Colonic mucosa (tissue), 4 donors: ENCODE measurements at places on chromosomes 4 and X.

- no peak for DNase-seq
Measured at GRCh38 chr4:28548136-28548535, 1687.5 kb downstream of the STIM2 start.

- no peak for DNase-seq
Measured at GRCh38 chrX:130848763-130849162, 54.2 kb downstream of the ENOX2 start.

GRCh38 chr4:25233194-25233593, 639 bp upstream of the PI4K2B start:
- no peak for DNase-seq

DNA sequence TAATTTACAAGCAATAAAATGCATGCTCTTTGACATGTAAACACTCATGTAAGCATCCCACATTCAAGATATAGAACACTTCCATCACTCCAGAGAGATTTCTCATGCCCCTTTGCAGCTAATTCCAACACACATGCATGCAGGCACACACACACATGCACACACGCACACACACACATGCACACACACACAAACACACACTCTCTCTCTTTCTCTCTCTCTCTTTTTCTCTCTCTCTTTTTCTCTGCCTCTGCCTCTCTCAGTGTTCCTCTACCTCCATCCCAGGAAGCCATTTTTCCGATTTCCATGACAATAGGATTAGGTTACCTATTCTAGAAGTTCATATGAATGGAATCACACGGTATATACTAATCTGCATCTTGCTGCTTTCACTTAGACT, 11.9 kb upstream of the SOD3 start:
- no peak for DNase-seq

GRCh38 chrX:151871244-151871643, 41.4 kb upstream of the MAGEA4 start:
- no peak for DNase-seq

DNA sequence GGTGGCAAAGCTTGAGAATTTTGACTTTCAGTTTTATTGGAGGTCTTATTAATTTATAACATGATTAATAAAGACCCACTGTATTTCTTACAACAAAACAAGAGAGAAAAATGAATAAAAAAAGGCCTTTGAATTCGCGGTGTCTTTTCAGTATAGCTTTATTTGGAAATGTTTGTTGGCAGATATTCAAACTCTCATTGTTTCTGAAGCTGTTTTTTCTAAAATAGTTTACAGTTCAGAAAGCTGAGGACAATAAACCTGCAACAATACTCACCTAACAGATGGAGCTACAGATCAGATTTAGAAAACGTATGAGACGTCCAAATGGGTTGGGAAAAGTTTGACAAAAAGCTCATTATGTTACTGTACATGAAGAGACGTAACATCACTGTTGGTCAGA, 2.4 kb upstream of the SPARCL1 start:
- DNase-seq, result no peak

DNA sequence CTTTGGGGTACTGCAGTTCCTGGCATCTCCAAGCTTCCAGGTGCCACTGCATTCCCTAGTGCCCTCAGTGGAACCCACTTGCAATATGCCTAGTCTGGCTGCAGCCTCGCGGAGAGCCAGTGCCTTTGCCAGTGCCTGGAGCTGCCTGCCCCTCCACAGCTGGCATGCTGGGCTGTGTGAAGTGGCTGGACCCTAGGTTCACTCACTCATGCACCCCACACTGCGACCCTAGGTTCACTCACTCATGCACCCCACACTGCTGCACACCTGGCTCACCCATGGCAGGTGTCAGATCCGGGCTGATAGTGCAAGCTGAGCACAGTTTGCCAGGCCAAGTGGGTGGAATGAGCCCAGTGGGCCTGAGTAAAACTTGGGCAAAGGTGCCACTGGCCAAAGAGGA, 253.0 kb upstream of the NDST4 start:
- no peak for DNase-seq

DNA sequence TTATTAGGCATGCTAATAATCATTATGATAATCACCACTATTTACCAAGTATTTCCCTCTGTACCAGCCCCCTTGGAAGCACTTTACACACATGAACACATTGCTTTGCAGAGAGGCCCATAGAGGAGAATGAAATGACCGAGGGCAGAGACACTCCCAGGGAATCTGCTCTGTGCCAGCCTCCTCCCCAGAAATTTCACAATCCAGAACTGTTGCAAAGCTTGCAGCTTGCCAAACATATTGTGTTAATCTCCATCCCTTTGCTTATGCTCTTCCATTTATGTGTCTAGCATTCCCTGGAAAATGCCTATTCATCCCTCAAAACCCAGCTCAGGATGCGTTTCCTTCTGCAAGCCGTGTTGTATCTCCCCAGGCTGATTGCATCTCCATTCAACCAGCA, 37.8 kb downstream of the CYTL1 start:
- no peak for DNase-seq

- no peak for DNase-seq
Measured at GRCh38 chr4:163558539-163559044, 64.1 kb downstream of the TMA16 start.

DNA sequence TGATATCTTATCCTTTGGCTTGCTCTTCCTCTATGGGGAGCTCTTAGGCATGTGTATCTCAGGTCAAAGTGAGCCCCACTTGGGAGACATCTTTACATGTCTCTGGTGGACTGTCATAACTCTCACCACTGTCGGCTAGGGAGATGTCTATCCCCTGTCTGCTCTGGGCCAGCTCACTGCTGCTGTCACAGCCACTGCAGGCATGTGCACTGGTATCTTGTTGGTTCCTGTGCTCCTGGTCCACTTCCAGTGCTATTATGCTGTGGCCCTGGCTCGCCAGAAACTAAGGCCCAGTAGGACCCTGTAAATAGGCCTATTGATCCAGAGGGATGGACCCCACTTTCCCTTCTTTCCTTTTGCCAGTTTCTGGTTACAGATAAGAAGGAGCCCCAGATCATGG, 56.6 kb upstream of the LAS1L start:
- DNase-seq, result no peak

DNA sequence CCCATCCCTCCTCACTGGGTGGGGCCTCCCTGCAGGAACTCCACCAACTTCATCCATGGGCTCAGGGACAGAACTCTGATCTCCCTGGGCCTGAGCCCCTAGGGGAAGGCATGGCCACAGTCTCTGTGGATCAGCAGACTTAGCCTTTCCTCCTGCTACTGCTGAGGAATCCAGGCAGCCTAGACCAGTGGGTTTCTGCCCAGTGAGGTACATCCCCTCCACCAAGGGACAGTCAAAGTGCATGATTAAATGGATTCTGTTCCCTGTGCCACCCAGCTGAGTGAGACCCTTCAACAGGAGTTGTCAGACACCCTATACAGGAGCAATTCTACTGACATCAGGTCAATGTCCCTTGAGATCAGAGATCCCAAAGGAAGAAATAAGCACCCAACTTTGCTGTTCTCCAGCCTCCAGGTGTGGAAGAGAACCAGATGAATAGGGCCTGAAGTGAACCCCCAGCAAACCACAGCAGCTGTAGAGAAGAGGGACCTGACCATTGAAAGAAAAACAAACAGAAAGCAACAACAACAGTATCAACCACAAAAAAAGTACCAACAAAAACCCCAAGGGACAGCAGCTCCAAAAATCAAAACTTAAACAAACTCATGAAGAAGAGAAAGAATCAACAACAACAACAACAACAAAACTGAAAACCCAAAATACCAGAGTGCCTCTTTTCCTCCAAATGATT, 84.8 kb downstream of the CHIC1 start:
- DNase-seq, result no peak

- no peak for DNase-seq
Measured at GRCh38 chrX:79231662-79232061, 87.2 kb downstream of the GPR174 start.

DNA sequence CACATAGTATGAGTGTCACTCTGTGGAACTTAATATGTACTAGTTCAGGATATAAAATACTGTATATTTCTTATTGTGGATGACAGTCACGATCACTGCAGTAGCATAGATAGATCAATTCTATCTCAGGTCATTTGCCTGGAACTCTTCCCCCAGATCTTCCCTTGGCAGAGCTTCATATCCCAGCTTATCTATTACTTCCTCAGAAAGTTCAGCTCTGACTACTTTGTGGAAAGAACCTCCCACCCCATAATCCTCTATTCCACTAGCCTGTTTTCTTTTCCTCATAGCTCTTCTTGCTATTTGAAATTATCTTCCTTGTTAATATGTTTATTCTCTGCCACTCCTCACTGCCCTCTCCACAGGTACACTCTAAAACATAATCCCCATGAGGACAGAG, 10.9 kb downstream of the FAM241A start:
- no peak for DNase-seq

DNA sequence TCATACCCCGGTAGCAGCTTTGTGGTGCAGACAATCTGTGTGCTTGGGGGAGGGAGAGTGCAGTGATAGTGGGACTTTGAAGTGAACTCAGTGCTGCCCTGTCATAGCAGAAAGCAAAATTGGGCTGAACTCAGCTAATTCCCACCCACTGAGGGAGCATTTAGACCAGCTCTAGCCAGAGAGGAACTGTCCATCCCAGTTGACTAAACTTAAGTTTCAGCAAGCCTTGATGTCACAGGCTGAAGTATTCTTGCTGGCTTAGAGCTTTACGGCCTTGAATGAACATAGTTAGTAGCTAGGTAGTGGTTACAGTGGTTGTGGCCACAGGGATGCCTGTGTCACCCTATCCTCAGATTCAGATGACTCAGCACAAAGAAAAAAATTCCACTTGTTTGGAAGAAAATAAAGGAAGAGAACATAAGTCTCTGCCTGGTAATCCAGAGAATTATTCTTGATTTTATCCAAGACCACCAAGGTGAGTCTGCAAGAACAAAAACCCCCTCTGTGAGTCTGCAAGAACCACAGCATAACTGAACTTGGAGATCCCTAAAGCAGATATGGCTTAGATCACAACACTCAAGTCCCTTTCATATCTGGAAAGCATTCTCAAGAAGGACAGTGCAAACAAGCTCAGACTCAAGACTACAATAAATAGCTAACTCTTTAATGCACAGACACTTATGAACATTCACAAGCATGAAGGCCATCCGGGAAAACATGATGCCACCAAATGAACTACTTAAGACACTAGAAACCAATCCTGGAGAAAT, 39.4 kb downstream of the ADH7 start:
- DNase-seq, result no peak

DNA sequence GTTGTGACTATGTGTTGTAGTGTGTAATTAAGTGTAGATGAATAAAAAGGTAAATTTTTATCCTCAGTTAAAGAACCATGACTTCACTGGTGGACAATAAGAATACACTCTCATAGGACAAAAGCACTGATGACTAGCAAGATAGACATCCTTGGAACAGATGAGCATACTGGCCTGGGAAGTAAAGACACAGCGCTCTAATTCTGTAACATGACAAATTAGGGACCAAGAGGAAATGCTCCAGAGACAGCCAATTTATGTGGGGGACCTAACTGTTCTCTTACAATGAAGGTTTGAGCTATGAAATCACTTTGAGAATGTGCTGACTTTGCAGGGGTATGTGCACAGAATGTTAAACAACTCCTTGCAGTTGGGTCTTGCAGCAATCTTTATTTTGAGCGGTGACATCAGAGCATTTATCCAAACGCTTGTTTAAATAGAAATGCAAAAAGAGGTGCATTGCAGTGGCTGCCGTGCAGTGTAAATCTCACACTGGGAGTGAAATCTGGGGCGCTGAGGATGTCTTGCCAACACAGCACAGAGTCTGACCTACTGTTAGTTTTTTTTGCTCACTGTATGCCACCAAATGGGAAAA, 109.3 kb downstream of the MAGEC2 start:
- DNase-seq, result no peak

DNA sequence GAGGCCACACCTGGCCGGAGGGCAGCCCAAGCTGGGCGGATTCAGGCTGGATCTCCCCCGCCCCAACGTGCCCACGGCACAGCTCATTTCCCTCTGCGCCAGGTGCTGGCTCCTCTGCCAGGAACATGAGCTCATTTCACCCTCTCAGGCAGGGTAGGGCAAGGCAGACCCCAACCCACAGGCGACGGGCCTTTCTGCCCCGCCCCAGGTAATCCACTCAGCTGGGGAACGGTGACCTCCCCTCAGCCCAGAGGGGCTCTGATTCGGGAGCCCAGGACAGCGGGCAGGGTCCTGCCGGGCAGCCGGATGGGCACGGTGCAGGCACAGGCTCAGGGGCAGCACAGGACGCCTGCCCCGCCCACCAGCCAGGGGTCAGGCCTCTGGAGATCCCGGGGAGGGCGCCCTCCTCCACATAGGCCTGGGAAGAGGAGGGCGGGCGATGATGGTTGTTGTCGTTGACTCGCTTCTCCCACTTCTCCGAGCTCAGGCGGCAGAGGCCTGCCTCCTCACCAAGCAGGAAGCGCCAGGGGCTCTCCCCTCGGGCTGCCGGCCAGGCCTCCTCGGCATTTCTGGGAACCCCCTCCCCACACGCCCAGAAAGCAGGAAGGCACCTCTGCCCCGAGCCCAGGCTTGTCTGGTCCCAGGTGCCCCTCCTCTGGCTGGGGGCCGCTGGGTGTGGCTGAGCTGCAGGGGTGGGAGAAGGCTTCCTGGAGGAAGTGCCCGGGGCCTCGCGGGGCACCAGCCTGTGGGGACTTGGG, 31.1 kb downstream of the TACC3 start:
- no peak for DNase-seq

- no peak for DNase-seq
Measured at GRCh38 chr4:137267024-137267423, 265.3 kb downstream of the PCDH18 start.

DNA sequence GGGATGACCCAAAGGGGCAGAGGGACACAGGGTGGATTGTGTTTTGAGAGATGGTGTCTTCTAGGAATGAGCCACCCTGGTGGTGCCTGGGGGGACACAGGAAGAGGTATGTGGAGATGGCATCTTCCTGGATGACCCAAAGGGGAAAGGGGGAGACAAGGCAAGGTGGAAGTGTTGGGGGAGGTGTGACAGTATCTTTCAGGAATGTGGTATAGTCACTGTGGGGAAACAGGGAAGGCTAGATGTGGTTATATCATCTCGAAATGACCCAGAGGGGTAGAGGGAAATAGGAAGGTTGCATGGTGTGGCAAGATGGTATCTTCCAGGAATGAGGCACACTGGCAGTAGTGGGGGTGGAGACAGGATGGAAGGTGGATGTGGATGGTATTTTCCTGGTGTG, 62.9 kb downstream of the MAOA start:
- no peak for DNase-seq

DNA sequence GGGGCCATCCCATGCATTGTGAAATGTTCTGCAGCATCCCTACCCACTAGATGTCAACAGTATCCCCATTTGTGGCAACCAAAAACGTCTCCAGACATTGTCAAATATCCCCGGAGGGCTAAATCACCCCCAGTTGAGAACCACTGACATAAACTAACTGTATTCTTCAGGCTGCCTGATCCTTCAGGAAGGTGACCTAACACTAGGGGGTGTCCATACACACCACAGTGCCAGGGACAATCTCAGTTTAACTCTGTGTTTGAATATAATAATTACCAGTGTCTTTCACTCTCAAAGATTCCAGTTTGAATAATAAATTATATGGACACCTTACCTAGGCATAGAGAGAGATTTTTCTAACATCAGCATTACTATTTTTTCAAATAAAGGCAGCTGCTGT, 6.4 kb downstream of the ACE2 start:
- DNase-seq, result no peak

DNA sequence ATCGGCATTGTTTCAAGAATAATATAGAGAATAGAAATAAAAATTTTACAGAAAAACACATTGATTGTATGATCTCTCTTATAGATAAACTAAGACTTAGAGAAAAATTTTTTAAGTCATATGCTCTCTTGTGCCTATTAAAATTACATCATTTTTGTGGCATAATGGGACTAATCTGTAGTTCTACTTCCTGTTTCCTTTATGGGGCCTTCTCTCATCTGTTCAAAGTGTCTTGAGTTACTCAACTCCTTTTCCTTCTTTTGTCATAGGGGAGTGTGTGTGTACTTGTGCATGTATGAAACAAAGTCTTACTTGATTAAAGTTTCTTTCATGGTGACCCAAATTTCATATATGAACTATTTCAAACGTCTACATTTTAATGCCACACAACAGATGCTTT, 1448.9 kb upstream of the TENM3 start:
- DNase-seq, result no peak
